ENCODE measurements at places on chromosomes 16 and 17. TPM values are rescaled to one million over a fixed set of nuclear protein-coding genes. Genes with fewer than 3 reads are reported as not detected.

SMIM5 gene
- total RNA-seq: not detected

B3GNT9 gene
- 4.3 TPM for total RNA-seq

ADGRG3 gene
- total RNA-seq: not detected

DNA sequence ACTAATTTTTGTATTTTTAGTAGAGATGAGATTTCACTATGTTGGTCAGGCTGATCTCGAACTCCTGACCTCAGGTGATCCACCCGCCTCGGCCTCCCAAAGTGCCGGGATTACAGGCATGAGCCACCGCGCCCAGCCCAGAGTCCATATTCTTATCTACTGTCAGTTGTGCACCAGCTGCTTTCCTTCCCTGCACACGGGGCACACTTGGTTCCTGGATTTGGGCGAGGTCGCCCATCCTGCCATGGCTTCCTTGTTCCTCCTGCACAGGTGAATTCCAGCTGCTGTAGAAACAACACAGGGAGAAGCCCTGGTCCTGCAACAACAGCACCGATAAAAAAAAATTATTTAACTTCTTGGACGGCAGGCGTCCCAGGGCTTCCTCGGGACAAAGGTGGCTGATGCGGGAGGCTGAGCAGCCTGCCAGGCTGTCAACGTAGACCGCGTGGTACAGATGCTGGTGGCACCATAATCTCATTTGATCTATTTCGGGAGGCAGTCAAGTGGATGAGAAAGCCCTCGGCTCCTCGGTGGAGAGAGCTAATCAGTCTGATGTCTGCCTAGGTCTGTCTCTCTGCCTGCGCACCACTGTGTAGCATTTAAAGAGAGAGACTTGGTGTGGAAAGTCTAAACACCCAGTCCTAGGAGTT lies 19.1 kb downstream of the RGS9 start:
- H3K27me3 ChIP-seq: no peaks in the 10 kb centered on the region
- H3K27ac ChIP-seq: no peak overlapping the region
- DNase-seq: peak; percentile 46

DNA sequence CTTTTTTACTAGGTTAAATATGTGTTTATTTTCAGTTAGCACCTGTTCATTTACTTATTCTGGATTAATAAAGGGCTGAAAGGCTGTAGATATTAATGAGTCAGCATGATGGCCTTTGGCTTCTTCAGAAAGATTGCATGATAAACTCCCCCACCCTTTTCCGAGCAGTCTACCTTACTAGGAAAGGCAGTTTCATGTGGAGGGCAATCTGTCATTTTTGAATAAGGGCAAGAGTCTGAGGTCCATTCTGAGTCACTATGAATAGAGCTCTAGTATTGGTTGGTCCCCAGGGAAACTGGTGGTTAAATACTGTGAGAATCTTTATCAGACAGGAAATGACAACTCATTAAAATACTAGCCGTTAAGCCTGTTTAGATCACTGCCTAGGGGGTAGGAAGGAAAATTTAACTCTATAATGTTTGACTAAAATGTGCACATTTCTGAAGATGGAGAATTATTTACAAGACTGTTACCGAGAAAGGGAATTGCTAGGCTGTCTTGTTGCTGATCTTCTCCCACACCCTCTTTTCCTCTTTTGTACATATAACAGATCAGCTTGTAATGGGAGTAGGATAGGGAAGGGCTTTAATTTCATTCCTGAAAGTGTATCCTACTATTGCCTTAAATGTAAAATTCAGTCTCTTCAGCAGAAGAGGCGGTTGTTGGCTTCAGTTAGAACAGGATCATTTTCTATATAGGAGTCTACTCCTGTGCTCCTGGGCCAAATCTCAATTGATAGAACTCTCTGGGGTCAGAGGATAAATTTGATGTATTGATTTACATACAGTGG lies 63.3 kb downstream of the TUBD1 start:
- H3K4me3 ChIP-seq: no peak overlapping the region
- peak; percentile 92 for DNase-seq
- no peaks in the 10 kb centered on the region for H3K27me3 ChIP-seq
- H3K36me3 ChIP-seq: no peaks in the 10 kb centered on the region

DNA sequence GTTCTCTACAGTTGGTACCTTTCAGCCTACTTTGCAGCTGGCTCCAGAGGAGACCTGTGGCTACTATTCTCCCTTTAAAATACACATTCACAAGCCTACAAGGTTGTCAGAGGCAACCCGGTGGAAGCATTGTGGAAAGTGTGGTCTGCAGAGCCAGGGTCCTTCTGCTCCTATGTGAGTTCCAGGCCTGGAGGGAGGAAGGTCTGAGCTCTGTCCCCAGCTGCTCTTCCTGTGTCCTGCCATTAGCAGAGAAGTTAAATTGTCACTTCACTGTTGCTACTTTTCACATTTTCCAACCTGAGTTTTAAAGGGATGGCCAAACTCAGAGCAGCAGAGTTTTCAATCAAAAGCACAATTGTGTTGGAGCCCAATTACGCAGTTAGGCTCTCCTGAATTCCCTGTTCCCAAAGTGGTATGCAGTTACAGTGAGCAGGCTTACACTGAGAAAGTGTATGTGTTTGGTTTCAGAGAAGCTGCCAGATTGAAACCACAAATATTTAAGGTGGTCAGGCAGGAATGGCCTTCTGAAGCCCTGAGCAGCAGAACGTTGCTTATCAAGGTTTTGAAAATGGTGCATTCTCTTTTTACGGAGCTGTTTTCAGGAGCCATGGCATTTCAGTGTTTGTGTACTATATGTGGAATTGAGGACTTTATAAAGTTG lies 25.0 kb downstream of the MAP3K3 start:
- no peak for DNase-seq
- H3K27me3 ChIP-seq: no peaks in the 10 kb centered on the region
- H3K4me3 ChIP-seq: no peak overlapping the region
- H3K27ac ChIP-seq: peak overlapping the region; percentile 45

GRCh38 chr17:78315355-78316114 lies 44.3 kb downstream of the SOCS3 start:
- no peak overlapping the region for H3K4me3 ChIP-seq
- peak; percentile 88 for DNase-seq
- peaks cover 40% of the 10 kb centered on the region for H3K4me1 ChIP-seq
- no peaks in the 10 kb centered on the region for H3K27me3 ChIP-seq
- H3K36me3 ChIP-seq: no peaks in the 10 kb centered on the region

DNA sequence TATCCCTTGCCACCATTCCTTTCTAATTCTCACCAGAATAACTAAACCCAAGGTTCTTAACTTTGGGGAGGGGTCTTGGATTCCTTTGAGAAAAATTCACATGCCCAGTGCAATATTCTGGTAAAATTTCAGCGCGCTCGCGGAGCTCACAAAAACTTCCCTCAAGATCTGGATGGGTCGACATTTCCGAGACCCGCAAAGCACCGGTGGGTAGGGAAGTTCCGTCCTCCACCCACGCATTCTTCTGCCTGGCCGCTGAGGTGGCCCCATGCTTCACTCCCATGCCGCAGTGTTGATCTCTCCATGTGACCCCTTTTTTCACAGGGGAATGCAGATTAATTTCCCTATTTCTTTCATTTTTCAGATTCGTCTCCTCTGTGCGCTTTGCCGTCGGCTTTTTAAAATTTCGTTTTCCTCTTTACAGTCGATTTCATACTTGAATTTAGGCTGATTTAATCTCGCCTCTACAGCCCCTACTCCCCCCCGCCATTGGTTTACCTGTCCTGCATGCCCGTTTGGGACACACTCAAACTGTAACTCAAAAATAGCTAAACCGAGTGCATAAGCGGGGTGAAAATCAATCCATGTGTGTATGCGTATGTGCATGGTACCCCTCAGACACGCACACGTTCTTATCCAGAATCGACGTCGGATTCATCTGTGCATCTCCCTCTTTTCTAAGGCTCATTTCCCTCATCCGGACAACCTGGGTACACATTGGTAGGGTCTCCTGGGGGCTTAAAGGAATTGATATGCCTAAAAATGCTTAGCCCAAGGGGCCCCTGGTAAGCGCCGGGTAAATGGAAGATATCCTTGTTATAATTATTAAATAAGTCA lies 1.4 kb upstream of the SP6 start:
- peaks cover 33% of the 10 kb centered on the region for H3K27me3 ChIP-seq
- peaks cover 24% of the 10 kb centered on the region for H3K4me1 ChIP-seq
- no peak for DNase-seq

DNA sequence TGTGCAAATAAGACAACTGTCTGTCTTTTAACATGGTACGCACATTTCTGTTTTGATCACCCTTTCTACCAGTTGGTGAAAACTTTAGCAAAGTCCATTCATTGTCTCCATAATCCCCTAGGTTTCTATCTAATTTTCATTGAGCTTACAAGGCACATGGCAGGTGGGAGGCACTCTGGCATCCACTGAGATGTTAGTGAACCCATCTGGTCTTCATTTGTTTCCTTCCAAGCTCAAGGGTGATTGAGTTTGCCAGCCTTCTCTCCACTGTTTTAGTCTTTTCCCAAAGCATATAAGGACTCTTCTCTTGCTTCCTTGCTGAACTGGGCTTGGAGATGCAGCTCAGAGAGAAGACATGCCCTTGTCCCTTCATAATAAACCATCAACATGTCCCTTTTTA lies 179.1 kb downstream of the CDH13 start:
- H3K27ac ChIP-seq: no peak overlapping the region
- DNase-seq: no peak
- no peak overlapping the region for H3K4me3 ChIP-seq
- H3K36me3 ChIP-seq: no peaks in the 10 kb centered on the region

DNA sequence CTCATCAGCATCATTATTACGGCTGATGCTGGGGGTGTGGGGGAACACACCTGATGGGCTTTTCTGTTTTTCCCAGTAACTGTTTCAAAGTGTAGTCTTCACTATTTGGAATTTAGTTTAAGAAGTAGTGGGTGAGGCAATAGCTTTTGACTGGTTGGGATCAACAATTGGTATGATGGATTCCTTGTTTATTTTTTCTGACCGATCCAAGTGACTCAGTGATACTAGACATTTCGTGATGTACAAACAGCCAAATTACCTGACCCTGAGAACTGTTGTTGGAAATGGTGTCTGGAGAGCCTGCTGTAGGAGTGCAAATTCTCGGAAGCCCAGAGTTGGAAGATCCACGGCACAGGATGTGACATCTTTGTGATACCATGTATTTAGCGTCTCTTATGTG lies 204.2 kb downstream of the PRKCA start:
- DNase-seq: no peak
- no peak overlapping the region for H3K4me3 ChIP-seq
- no peaks in the 10 kb centered on the region for H3K27me3 ChIP-seq
- H3K36me3 ChIP-seq: no peaks in the 10 kb centered on the region
- H3K4me1 ChIP-seq: peaks cover 59% of the 10 kb centered on the region
- H3K27ac ChIP-seq: no peak overlapping the region

DNA sequence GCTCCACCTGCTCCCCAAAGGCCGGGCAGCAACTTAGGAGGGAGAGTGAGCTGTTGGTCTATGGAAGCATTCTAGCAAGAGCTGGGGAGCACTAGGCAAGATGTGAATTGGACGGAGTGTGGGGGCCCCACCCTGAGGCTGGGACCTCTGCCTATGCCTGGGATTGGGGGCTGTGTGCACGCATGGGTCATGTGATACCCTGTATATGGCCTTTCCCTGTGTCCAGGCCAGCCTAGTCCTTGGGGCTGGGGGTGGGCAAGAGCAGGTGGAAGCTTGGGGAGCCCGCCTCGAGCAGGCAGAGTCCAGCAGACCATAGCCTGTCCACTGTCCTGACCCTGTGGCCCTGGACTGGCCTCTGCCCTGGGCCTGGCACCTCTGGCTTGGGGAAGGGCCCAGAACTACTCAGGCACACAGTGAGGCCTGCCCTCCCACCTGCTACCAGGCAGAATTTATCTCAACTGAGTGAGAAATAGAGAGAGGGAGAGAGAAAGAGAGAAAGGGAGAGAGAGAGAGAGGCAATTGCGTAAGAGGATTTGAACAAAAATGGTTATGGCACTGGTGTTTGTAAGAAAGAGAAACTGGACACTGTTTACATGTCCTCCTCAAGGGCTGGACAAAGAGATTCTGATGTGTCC lies 19.1 kb downstream of the PDP2 start:
- no peak for DNase-seq
- no peak overlapping the region for H3K4me3 ChIP-seq
- H3K4me1 ChIP-seq: peaks cover 37% of the 10 kb centered on the region
- peak overlapping the region; percentile 59 for H3K27ac ChIP-seq

DNA sequence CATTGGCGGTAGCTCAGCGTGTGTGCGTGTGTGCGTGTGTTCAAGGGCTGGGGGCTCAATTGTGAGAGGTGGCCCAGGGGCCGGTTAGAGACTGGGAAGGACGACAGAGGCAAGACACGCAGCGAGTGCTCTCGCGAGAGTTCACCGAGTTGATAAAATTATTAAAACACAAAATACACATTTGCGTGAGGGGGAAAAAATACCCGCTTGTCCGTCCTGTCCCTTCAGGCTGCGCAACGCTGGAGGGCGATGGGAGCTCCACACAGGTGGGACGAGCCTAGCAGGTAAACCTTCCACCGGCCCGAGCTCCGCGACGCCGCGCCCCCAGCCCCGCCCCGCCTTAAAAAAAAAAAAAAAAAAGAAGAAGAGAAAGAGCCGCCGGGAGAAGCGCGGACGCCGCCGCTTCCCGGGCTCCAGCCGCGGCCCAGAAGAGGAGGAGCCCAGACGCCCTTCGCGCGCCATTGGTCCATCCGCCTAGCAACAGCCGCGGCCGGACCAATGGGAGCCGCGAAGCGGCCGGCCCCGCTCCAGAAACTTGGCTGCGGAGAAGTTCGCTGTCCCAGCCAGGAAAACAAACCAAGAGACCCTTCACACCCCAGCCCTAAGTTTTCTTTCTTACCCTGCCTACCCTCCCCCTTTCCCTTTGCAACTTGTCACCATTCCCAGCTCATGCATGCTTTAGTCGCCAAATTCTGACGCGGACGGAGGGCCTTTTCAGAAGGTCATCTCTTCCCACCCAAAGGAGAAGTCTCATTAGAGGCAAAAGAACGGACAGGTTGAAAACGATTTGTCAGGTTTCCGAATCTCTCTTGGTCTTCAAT lies 169.9 kb upstream of the MAF start:
- H3K27ac ChIP-seq: peak overlapping the region; percentile 86
- DNase-seq: peak; percentile 92
- H3K4me1 ChIP-seq: peaks cover 32% of the 10 kb centered on the region
- H3K36me3 ChIP-seq: no peaks in the 10 kb centered on the region
- peak overlapping the region; percentile 51 for H3K4me3 ChIP-seq
- H3K27me3 ChIP-seq: no peaks in the 10 kb centered on the region

- no peak overlapping the region for H3K27ac ChIP-seq
- no peaks in the 10 kb centered on the region for H3K4me1 ChIP-seq
- H3K36me3 ChIP-seq: no peaks in the 10 kb centered on the region
- DNase-seq: no peak
Measured at GRCh38 chr17:10251212-10251948, 53.0 kb upstream of the GAS7 start.

DNA sequence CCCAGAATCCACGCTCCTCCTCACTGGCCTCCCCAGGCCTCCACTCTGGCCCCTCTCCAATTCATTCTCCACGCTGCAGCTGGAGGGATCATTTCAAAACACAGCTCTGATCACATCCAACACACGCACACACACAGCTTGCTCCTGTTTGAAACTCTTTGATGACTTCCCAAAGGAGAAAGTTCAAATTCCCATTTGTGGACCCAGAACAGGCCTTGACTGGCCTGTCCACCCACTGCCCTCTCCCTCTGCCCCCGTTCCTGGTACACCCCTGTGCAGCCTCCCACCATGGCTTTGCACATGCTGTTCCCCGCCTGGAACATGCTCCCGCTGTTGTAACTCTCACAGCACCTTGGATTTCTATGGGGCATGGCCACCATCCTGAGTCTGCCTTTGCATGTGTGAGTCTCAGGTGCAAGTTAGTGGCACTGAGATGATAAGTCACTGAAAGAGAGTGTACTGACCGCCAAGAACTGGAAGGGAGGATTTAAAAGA lies 100.0 kb downstream of the GSG1L start:
- no peaks in the 10 kb centered on the region for H3K36me3 ChIP-seq
- no peaks in the 10 kb centered on the region for H3K4me1 ChIP-seq
- no peak overlapping the region for H3K4me3 ChIP-seq
